ENCODE measurements at places on chromosomes 5 and 9. TPM values are rescaled to one million over a fixed set of nuclear protein-coding genes. Genes with fewer than 3 reads are reported as not detected.

GRCh38 chr9:135152614-135153334 lies 65.3 kb downstream of the OLFM1 start:
- ATAC-seq: peak; percentile 32

DNA sequence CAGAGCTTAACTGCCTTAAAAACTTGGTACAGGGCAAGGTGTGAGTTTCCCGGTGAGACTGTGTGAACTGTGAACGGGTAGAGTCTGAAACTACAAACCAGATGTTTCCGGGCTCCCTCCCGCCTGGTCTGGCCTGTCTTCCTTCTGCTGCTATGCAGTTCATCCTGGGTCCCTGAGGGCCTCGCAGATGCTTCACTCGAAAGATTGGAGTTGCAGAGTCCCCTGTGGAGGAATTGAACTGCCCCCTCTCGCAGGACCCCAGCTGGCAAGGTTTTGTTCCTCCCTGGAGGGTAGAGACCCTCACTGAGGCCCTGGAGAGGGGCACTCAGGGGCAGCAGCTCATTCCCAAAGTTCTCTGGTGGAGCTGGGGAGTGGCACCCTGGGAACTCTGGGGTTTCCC lies 533 bp downstream of the DCANP1 start:
- no peak for ATAC-seq

- no peak for ATAC-seq
Measured at GRCh38 chr9:137742698-137743097, 123.9 kb downstream of the EHMT1 start.

DNA sequence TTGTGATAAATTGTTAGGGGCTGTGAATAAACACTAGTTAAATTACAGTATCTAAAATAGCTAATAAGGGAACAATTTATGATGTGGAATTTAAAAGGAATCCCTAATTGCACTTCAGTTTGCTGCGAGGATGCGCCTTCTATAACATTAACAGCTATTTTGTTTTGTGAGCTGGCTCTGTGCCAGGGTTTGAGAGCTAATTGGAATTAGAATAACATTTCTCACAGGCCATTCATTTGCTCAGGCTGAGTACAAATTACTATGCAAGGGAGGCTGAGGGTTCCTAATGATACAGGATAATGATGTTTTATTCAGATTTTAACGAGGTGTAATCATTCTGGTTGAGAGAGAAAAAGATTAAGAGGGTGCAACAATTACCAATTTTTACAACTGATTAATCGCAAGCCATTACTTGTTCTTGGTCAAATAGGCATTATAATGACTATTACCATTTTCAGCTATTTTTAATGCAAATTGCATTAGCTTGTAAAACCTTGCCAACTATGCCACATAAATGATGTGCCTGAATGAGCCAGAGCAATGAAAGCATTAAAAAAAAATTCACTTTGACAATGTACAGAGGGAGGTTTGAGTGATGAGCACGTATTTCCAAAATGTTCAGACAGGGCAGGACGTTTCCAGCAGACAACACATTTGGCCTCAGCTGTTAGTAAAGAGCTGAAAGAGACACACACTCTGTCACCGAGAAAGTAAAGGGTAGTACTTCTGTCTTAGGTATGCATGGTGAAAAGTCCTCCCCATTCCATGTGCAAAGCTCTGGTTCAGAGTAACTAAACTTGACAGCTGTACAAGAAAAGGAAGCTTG lies 576.5 kb downstream of the TLE1 start:
- ATAC-seq: no peak

GRCh38 chr5:983238-983524 lies 25.4 kb upstream of the NKD2 start:
- ATAC-seq: no peak

CRHBP gene
- not detected for total RNA-seq

BRINP1 gene
- 43.6 TPM for total RNA-seq

DNA sequence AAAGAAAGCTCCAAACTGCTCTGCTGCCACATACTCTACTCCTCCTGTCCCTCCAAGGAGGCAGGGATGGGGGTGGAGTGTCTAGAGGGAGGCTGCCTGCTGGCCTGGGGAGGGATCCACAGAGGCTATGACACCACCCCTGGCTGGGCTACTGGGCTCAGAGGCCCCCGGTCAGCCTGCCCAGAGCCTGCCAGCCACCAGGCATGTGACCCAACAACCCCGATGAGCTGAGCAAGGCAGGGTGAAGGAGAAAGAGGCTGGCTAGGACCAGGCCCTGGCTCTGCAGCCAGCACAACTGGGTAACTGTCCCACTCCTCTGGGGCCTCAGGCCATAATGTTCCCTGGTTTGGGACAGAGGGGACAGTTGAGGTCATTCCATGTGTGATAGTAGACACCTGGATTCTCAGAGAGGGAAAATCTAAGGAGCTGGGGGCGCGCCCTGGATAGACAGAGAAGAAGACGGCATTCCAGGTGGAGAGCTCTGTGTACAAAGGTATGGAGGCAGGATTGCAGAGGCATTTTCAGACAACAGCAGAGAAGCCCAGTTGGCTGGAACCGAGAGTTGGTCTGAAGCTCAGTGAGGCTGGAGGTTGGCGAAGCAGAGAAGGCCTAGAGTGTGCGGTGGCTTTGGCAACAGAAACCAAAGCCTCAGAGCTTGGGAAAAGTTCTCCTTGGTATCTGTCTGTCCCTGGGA lies 33.8 kb upstream of the IL17B start:
- no peak for ATAC-seq

CDC20B gene
- total RNA-seq: 0.10 TPM

DNA sequence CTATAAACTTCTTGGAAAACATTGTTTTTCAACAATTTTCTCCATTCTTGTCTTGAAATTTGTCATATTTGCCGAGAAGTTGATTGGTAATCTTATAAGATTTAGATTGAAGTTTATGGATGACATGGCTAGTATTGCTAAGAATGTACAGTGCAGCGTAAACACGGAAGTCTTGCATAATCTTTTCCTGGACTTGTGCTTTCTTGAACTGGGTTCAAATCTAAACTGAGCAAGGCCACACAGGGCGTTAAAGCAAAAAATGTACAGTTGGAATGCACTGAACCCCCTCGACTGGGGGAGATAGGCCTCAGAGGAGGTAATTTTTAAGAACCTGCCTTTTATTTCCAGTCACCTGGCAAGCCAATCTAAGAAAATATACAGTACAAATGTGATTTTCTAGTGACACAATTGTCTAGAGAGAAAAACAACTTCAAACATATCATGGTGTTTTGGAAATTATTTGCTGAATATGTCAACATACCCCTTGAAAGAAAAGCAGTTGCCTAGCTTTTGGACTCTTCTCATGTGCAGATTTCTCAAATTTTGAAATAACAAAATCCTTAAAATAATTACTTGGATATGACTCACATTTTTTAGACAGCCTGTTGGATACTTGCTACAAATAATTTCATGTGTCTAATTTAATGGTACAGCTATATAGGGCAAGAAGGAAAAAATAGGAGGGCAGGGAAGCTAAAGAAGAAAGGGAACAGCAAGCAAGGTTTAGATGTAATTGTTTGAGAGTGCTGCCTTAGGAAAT lies 18.5 kb upstream of the GAS1 start:
- no peak for ATAC-seq

GRCh38 chr9:33429256-33429985 lies 18.0 kb downstream of the AQP3 start:
- ATAC-seq: no peak

SLC6A7 gene
- total RNA-seq: 1.4 TPM

CD14 gene
- 0.23 TPM for total RNA-seq

WDR38 gene
- 0.50 TPM for total RNA-seq

ANKRD18A gene
- 1.4 TPM for total RNA-seq

GRCh38 chr5:170632985-170633234 lies 129.1 kb downstream of the KCNIP1 start:
- ATAC-seq: peak; percentile 63

DNA sequence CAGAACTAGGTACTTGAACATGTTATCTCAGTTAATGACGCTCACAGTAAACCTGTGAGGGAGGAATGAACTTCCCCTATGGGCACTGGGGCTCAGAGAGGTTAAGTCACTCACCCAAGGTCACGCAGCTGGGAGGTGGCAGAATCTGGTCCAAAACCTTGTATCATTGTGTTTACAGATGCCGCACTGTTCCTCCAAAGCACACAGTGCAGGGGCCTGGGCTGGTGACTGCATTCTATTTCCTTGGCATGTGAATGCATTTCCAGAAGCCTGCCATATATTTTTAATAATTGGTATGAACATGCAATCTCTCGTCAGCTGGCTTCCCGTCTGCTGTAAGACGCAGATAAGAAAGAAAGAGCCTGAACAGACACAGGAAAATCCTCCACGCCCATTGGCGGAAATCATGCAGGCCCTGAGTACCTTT lies 77.0 kb upstream of the TBC1D2 start:
- no peak for ATAC-seq

- ATAC-seq: no peak
Measured at GRCh38 chr5:16700081-16700480, 83.3 kb upstream of the RETREG1 start.

BTNL8 gene
- 0.37 TPM for total RNA-seq

DNA sequence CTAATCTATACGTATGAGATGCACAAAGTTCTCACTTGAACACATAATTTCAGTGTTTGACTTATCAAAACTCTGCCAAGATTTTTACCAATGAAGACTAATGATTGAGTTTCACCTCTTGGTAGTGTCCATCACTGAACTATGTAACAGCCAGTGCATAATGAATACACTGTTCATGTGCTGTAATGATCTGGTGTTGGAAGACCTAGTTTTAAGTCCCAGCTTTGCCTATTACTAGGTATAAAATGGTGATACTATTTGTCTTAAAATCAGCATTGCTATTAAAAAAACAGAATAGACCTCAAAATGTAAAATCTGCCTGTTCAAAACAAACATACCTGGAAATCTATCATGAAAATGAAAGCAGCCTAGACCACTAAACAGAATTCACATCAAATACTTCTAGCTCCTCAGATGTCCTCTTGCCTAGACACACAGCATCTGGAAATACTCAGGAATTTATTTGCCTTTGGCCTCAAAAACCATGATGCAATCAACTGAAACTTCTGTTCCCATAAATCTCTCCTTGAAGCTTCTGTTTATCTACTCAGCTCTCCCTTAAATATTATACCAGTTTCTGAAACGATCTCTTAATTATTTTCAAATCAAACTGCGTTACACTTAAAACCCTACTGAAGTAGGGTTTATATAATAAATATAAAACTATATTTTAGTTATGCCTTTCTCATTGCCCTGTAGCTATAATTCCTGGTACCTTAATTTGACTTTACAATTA lies 38.1 kb downstream of the MRPS27 start:
- ATAC-seq: peak; percentile 86

FAM120AOS gene
- 44.4 TPM for total RNA-seq

- peak; percentile 11 for ATAC-seq
Measured at GRCh38 chr9:92807757-92808725, 43.4 kb upstream of the BICD2 start.

ANKRD20A1 gene
- 1.9 TPM for total RNA-seq

- no peak for ATAC-seq
Measured at GRCh38 chr9:114898741-114899140, 31.6 kb downstream of the TNFSF8 start.

GRCh38 chr9:89038382-89039103 lies 47.3 kb downstream of the S1PR3 start:
- ATAC-seq: peak; percentile 95

- peak; percentile 82 for ATAC-seq
Measured at GRCh38 chr5:117299936-117300328, 725.3 kb upstream of the SEMA6A start.

SOHLH1 gene
- not detected for total RNA-seq

- no peak for ATAC-seq
Measured at GRCh38 chr9:124047251-124047672, 35.7 kb downstream of the LHX2 start.

- no peak for ATAC-seq
Measured at GRCh38 chr9:15967068-15967467, 414.2 kb downstream of the CCDC171 start.

TTC23L gene
- total RNA-seq: 2.1 TPM

DNA sequence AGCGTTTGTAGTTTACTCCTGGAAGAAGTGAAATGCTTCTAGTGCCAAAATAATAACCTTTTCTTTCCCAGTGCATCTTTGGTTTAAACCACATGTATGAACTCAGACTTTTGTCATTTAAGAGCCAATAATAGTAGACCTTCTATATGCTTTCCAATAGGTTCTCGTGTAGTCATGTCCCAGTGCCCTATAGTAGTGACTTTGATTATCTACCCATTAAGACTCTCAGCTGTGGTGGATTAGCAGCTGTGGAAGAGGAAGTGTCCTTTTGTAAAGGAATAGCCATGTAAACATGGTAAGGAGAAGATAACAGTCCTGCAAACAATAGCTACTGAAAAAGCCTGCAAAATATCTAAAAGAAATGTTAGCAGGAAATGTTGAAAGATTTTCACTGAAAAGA lies 765.3 kb downstream of the MTRR start:
- ATAC-seq: no peak

DNA sequence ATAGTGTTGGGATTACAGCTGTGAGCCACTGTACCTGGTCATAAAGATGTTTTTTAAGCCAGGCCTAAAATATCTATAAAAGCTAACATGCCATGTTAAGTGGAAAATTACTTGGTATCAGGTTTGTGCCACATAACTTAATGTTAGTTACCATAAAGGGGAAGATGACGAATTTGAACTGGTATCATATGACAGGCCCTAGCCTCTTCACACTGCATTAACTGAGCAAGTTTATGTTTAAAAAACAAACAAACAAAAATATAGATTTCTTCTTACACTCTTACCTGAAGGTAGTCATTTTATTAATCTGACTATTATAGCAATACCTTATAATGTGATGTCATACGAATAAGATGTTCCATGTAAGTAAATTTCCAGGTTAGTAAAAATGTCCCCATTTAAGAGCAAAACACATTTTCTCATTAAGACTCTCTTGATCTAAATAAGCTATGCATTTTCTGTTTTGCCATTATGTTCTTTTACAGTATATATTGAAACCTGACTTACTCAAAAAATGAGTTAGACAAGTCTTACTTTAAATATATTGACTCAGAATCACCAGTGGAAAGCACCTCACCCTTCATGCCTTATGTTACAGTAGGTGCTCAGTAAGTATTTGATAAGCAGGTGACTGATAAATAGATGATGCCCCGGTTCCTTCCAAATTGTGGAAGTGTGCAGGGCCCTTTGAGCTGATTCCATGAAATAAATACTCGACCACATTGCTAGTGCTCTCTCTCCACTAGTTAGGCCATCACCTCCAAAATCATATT lies 125.4 kb downstream of the CDC42SE2 start:
- no peak for ATAC-seq

DNA sequence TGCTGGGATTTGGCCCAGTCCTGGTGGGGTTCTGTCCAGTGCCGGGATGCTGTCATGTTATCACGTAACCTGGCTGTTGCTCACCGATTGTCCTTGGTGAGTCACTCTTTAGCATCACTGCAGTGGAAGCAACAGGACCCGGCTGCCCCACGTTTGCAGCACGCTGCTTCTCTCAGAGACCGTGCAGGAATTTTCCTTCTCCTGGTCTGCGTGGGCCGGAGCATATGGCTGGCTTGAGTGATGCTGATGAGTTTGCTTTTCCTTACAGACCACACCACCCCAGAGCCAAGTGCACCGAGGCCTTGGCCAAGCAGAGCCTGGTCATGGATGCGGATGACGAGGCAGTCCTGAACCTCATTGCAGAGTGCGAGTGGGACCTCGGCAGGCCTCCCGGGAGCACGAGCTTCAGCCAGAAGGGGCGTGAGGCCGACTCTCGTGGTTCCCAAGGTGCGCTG lies 21.4 kb downstream of the CEP72 start:
- ATAC-seq: peak; percentile 36
